ENCODE measurements at places on chromosomes 4 and X.

- DNase-seq: no peak
Measured at GRCh38 chr4:18938343-18939099, 917.0 kb upstream of the LCORL start.

DNA sequence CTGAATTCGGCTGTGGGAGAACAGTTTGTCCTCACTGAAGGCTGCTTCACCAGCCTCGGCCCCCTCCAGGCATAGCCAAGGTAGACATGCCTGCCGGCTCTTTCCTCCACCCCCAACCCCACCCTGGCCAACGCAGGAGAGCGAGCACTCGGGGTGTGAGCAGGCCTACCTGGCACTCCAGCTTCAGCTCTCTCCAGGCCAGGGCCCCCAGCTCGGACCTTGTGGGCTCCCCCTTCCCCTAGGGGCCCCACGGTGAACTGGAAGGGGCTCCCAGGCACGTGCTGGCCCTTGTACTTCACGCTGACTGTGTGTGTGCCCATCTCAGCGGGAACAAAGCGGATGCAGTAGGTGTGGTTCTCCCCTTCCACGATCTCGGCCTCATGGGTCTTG, 22.4 kb downstream of the FLNA start:
- no peak for DNase-seq

GRCh38 chrX:97619499-97619898, 735.8 kb downstream of the RPA4 start:
- no peak for DNase-seq

DNA sequence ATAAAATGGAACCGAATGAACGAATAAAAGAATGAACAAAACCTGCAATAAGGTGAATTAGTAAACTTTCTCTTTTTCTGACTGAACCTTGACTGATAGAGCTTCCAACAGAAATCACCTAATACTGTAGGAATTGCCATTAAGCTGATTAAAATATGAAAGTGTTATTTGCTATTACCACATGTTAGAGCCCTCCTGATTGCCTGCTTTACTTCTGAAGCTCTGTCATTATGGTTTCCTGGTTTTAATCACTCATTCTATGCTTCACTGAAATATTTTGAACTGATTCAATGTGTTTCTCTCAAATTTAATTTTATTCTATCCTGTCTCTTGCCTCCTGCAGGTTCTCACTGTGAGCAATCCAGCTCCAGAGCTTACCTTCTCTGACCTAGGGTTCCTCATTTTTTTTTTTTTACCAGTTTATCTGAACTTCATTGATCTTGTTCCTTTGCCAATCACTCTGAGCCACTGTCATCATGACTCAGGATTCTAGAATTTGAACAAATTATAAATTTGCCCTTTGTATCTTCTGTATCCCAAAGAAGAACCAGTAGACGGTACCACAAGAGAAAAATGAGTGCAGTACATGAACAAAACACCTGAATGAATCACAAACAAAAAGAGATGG, 48.1 kb upstream of the UGT2B15 start:
- DNase-seq: no peak

GRCh38 chr4:98527534-98528269, 130.7 kb downstream of the TSPAN5 start:
- no peak for DNase-seq

DNA sequence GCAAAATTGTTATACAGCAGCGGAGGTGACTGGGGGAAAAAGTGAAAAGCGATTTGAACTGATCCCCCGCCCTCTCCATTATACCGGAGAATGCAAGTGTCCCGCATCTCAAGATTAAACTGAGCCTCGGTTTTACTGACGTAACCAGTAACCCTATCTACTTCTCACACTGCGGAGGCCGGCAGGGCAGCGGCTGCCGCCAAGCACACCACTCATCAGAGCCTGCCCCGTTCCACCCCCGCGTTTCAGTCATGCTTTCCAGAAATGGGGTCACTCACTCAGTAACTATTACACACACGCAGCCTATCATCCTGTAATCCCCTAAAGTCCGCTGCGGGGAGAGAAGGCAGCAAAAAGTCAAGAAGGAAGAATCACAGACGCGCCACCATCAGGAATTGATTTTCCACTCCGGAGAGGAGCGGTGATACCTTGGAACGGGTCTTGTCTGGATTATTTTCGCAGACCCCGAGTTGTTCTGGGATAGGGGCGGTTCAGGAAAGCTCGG, 1.4 kb downstream of the RPS6KA3 start:
- DNase-seq: peak; percentile 37

- no peak for DNase-seq
Measured at GRCh38 chr4:21896767-21897166, 51.8 kb downstream of the KCNIP4 start.

- DNase-seq: no peak
Measured at GRCh38 chr4:150289881-150290280, 211.6 kb downstream of the DCLK2 start.

DNA sequence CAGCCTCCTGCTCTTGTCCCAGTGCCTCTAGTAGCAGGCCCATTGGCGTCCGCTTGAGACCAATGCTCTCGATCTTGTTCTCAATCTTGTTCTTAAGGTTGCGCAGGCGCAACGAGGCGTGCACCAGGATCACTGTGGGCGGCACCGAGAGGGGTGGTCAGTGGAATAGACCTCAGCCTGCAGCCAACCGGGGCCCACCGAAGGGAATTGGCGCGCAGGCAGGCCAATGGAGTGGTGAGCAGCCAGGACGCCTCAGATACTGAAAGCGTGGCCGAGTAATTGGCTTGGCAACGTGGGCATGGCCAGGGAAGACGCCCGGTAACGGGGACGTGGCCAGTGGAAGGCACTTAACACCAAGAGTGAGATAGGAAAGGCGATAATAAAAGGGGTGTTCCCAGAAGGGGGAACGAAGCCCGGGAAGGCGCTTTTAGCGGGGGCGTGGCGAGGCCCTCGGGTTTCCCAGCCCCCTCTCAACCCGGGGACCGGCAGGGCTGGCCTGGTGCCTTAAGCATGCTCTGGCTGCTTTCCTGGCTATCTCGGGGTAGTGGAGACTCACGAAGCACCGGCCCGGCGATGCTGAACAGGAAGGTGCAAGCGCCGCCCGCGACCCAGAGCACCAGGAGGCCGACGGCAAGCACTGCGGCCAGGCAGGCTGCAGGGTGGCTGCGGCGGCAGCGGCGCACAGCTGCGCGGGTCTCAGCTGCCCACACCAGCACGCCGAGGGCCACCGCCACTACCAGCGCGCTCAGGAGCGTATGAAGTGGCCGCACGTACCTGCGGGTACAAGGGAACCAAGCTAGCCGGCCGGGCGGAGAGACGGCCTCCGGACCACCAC, 1.7 kb downstream of the PRAF2 start:
- no peak for DNase-seq

DNA sequence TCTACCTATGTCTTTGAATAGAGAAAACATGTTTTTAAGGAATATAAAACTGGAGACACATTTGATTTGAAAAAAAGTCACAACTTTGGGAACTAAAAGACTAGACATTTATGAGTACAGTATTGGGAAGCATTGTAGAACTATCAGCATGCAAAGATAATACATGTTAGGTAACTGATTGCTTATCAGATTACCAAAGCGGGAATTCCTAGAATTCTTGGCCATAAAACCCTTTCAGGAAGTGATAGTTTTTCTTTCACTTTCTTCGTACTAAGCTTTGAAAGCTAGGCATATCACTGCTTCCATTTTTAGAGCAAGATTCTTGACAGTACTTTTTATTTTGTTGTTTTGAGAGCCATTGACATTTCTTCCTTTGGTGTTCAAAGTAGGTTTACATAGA, 646.6 kb upstream of the PITX2 start:
- DNase-seq: no peak

GRCh38 chrX:69524781-69525363, 20.7 kb downstream of the NALF2 start:
- no peak for DNase-seq

DNA sequence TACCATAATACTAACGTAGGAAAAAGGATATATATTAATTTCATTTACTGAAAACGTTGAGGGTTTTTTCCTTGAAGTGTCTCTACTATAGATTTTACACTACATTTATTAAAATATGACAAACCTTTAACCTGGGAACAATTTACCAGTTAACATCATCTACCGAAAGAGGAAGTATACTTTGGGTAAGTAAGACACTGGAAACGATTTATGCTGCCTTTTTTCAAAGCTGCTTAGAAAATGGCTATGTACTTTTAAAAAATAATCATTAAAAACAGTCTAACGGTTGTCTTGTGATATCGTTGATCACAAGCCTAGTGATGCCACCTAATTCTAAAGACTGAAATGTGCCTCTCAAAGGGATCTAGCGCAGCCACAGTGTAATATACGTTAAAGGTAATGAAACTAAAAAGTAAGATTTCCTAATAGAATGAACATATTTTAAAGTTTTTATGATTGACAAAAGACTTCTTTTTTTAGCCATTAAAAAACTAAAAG, 50.4 kb downstream of the STX18 start:
- DNase-seq: no peak

DNA sequence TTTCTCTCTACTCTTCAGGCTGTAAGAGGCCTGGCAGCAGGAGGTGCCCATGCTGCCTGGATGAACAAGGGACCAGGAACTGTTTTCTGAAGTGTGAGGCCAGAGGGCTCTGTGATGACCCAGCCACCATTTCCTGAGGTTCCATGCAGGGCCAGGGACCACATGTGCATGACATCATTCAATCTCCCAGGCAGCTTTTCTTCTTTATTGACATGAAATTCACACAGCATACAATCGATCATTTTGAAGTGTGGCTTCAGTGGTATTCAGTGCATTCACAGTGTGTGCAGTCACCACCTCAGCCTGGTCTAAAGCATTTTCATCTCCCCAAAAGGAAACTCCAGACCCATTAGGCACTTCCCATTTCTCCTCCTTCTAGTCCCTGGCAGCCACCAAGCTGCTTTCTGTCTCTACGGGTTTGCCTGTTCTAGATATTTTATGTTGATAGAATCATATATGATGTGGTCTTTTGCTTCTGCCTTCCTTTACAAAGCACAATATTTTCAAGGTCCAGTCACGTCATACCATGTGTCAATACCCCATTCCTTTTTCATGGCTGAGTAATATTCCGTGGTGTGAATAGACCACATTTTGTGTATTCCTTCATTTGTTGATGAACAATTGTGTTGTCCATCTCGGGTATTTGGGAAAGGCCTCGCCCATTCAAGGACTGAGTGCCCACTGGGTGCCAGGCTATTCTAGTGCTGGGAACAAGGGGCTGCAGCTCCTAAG, 93.1 kb downstream of the PSAPL1 start:
- no peak for DNase-seq

GRCh38 chr4:8514391-8514790, 65.8 kb upstream of the GPR78 start:
- DNase-seq: no peak

- no peak for DNase-seq
Measured at GRCh38 chr4:61231421-61231820, 31.3 kb downstream of the ADGRL3 start.

DNA sequence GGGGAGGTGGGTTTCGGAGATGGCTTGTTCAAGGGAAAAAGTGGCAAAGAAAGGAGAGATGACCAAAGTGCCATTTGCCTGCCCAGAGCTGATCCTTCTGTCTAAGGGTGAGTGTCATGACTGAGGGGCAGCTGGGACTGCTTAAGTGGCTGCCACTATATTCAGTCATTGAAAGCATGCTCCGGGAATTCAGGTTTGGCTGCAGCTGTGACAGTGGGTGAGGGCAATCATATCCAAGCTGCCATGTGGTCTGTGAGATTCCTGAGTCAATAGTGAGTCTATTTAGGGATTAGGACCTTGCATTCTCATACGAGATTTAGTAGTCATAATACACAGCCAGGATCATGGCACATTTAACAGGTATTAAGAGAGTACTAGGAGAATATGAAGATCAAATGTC, 138.8 kb upstream of the BANK1 start:
- DNase-seq: no peak

GRCh38 chrX:40373025-40373424, 207.7 kb upstream of the ATP6AP2 start:
- no peak for DNase-seq

DNA sequence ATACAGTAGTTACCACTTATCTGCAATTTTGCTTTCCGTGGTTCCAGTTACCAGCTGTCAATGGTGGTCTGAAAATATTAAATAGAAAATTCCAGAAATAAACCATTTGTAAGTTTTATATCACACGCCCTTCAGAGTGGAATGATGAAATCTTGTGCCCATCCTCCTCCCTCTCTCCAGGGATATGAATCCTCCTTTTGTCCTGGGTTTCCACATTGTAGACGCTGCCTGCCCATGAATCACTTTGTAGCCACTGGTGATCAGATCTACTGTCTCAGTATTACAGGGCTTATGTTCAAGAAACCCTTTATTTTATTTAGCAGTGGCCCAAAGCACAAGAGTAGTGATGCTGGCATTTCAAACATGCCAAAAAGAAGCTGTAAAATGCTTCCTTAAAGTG, 198.6 kb downstream of the KCNIP4 start:
- DNase-seq: no peak

DNA sequence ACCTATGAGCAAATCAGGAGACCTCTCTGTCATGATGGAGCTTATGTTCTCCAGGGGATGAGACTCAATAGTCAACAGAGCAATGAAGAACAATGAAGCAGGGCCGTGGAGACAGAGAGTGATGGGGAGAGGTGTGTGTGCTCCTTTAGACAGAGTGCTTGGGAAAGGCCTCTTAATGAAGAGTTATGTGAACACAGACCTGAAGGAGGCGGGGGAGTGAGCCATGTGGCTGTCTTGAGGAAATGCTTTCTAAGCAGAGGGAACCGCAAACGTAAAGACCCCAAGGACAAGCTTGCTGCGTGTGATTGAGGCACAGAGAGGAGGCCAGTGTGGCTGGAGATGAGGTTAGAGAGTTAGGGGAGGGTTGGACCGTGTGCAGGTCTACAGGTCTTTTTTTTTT, 53.1 kb downstream of the CHRNA9 start:
- DNase-seq: no peak

DNA sequence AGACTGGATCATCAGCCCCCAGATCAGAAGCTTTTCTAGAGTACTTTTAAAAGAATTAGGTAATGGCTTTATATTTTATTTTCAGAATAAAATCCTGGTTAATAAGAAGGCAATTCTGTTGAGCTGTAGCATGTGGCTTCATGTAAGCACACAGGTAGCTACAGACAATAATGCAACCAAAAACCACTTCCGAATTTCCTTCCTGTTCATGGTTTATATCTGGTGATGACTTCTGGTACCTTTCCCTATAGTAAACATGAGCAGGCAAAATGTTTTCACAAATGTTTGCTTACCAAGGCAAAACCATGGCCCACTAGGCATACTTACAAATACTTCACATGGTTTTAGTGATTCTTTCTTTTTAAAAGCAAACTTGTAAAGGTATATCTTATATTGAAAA, 144.6 kb downstream of the CDS1 start:
- no peak for DNase-seq

- DNase-seq: no peak
Measured at GRCh38 chrX:108347800-108348199, 90.4 kb downstream of the COL4A6 start.

- no peak for DNase-seq
Measured at GRCh38 chrX:84475101-84475500, 27.2 kb downstream of the HDX start.

GRCh38 chrX:87098477-87098876, 419.1 kb upstream of the KLHL4 start:
- no peak for DNase-seq

- DNase-seq: no peak
Measured at GRCh38 chrX:103157496-103158316, 57.2 kb upstream of the BEX4 start.

- no peak for DNase-seq
Measured at GRCh38 chr4:53009824-53010223, 147.7 kb downstream of the RASL11B start.
